ENCODE measurements at places on chromosomes 6 and 20.
A peak's percentile ranks its signal among the peaks of the same experiment; 100 is the strongest.

- DNase-seq = no peak
These were observed 36.1 kb downstream of the KIF16B start for GRCh38 chr20:16537025-16537665.

DNA sequence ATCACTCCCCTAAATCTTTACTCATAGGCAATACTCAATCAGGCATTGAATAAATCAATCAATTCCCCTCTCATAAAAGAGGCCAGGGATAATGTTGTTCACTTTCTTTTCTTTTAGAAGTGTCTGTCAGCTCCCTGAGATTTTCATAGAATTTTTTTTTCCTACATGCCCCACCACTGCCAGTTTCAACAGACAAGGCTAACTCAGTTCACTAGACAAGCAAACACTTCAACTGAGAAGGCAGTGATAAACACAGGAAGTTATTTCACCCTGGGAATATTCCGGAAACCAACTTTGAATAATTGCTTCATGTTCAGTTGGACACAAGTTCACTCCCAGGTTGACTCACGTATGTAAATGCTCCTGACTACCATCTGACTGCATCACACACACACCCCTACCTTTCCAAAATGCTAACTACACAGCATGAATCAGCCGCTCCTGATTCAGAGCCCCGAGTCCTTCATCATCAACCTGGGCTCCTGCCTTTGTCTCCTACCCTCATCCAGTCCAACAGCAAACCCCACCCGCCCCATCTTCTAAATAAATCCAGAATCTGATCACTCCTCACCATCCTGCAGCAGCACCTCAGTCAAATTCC is 143.9 kb downstream of the BCAS1 start:
- no peak for DNase-seq

DNA sequence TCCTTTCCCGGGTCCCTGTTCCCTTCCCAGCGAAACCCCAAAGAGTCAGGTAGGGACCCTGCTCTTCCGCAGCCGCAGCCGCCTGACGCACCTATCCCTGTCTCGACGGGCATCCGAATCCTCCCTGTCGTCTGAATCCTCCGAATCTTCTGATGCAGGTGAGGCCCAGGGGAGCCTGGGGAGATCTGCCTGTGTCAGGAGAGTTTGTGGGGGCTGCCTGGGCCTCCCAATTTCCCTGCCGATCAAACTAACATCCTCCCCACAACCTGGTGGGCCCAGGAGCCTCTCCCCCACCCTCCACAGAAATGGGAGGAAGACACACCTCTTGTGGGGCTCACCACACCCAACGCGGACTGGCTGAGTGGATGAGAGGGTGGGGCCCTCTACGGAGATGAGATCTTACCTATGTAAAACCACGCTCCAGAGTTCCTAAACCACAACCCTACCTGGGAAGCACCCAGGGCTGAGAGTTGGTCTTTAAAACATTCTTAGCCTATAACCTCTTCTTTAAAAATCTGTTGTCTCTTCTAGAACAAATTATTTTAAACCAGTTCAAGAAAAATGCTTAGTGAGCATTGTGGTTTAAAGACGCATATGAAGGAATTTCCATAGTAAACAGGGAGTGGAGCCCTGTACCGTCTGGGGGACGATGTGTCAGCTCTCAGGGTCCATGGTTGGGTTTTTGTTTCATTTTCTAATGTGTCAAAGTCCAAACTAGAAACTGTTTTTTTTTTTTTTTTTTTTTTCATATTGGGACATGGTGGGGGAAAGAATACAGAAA is 1.7 kb downstream of the CDC25B start:
- no peak for DNase-seq

GRCh38 chr6:121285041-121285440 is 49.2 kb downstream of the TBC1D32 start:
- no peak for DNase-seq

GRCh38 chr6:13120483-13121482 is 207.6 kb downstream of the TBC1D7 start:
- no peak for DNase-seq

DNA sequence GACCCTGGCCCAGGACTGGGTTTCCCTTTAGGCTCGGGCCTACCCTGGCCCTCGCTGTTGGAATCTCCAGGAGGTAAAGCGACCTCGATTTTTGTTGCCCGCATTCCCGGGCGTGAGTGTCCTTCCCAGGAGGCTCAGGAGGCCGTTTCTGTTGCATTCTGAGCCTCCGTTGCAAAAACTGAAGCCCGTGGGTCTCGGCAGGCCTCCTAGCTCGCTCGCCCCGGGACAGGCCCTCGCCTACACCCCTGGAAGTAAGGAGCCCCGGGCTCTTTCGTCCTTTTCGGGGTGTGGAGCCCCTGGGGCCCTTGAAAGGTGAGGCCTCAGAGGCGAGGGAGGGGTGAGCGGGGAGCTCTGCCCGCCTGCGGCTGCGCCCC is 2.3 kb downstream of the NR2E1 start:
- no peak for DNase-seq

DNA sequence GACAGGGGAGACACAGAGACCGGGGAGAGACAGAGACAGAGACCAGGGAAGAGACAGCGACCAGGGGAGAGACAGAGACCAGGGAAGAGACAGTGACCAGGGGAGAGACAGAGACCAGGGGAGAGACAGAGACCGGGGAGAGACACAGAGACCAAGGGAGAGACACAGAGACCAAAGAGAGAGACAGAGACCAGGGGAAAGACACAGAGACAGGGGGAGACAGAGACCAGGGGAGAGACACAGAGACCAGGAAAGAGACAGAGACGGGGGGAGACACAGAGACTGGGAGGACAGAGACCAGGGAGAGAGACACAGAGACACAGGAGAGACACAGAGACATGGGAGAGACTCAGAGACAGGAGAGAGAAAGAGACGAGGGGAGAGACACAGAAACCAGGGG is 43.9 kb downstream of the YTHDF1 start:
- DNase-seq = no peak

- no peak for DNase-seq
These were observed 379.0 kb downstream of the PHF3 start for GRCh38 chr6:64014595-64014994.

DNA sequence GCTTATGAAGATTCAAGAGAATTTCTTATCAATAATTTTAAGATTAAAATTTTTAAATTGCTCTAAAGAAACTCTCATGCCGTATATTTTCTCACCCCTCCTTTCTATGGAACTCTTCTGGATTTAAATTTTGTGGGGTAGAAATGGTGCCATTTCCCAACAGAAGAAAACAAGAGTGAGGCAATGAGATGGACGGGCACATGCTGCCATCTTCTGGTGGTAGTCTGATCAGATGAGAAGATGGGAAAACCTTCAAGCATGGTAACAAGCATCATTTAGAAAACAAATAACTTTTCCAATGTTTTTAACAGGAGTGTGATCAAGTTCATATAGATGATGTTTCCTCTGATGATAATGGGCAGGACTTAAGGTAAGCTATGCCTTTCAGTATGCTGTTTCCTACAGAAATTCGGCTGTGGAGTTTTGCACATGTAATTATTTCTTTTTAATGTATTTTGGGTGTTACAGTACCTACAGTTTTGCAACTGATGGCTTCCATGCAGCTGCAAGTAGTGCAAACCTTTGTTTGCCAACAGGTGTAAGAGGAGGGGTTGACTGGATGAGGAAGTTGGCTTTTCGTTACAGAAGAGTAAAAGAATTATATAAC is 271.4 kb downstream of the EYA4 start:
- peak; percentile 92 for DNase-seq

Data from posterior cingulate gyrus (tissue), 11 donors.